Activated naive CD4-positive, alpha-beta T cell (primary cell): ENCODE measurements at places on chromosomes 3 and 15.

DNA sequence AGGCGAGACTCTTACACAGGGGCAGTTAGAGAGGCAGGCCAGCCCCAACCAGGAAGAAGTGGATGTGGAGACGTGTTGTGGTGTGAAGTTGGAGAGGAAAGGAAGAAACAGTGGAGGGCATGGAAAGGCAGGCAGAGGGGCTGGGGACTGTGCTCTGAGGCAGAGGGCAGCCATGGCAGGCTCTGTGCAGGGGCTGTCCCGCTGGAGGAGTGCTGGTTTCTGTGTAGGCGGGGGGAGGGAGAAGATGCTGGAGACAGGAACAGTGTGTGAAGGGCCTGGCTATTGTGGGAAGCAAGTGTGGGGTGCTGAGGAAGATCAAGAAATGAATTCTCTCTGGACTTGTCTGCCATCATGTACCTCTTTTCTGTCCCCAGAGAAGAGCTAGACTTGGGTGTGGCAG is 21.0 kb downstream of the SNAPC5 start:
- no peak for DNase-seq

DNA sequence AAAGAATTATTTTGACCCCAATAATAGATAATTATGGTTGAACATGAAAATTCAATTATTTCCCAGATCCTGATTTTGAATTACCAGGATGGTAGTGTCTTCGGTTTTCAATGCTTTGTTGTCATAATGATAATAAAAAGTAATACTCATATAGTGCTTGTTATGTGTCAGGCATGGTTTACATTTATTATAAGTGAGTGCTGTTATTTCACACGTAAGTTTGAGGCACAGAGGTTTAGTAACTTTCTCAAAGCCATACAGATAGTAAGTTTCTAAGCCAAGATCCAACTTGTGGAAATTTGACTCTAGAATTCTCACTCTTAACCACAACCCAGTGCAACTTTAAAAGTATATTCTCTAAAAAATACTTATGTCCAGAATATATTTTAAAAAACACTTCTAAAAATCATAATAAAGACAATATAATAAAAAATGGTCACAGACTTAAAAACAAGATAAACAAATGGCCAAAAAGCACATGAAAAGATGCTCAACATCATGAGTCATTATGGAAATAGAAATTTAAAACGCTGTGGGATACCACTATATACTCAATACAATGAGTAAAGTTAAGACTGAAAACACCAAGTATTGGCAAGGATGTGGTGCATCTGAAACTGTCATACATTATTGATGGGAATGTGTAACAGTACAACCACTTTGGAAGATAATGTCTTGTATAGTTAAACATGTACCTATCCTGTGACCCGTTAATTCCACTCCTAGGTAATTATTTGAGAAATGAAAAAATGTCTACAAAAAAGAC is 45.2 kb downstream of the SPRED1 start:
- no peak for DNase-seq

GRCh38 chr3:175695251-175695650 is 836.1 kb downstream of the NAALADL2 start:
- DNase-seq: no peak

GRCh38 chr3:70726096-70726938 is 413.9 kb upstream of the MDFIC2 start:
- no peak for DNase-seq

DNA sequence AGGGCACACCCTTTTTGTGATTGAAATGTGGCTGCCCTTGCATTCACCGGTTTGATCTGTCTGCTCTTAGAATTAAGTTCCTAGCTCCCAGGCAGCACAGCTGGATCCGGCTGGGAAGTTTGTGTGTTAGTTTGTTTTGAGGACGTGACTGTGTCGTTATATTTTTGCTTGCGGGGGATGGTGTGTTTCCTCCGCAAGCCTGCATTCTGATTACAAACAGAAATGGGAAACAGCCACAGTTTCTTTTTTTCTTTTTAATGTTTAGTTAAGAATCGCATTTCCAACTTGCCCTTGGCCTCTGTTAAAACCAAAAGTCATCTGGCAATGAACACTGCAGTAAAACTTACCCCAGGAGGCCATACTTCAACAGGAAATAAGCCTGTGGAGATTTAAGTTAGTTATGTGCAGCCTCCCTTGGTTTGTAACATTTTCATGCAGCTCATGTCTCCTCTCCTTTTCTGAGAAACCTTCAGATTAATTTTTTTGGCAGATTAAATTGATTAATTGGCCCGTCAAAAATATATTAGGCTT is 888 bp downstream of the TMOD3 start:
- DNase-seq: no peak

- DNase-seq: no peak
Measured at GRCh38 chr15:58511599-58511987, 79.8 kb downstream of the LIPC start.

DNA sequence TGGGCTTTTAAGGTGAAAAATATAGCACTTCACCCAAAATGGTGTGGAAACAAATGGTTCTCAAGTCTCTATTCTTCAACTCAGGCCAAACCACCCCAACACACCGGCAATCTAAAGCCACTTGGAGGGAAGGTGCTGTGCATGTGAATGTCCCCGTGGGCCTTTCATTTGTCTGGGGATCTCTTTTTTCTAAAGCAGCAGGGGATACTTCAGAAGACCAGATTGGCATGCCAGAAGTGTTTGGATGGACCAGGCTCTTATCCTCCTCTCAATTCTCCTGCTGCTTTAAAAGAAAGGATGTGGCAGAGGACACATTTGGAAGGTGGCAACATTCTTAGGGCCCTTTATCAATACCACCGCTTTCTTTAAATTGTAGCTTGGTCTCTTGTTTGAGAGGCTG is 193.1 kb downstream of the MEIS2 start:
- no peak for DNase-seq

DNA sequence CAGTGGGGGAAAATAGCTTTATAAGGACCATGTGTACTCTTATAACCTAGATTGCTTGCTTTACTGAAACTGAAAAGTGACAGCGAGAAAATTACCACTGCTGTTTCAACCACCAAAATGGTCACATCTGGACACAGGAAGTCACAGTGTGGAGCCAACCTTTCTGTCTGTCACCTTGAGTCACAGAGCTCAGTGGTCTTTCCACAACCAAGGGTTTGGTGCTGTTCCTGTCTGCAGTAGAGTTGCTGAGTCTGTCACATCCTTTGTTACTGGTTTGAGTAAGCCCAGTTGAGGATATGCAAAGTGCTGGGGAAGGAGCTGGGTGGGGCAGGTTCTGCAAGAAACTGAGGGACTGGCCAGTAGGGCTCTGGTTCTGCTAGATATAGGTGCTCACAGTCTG is 139.1 kb upstream of the EIF1B start:
- DNase-seq: no peak

GRCh38 chr15:61075741-61076140 is 153.4 kb downstream of the RORA start:
- DNase-seq: no peak

DNA sequence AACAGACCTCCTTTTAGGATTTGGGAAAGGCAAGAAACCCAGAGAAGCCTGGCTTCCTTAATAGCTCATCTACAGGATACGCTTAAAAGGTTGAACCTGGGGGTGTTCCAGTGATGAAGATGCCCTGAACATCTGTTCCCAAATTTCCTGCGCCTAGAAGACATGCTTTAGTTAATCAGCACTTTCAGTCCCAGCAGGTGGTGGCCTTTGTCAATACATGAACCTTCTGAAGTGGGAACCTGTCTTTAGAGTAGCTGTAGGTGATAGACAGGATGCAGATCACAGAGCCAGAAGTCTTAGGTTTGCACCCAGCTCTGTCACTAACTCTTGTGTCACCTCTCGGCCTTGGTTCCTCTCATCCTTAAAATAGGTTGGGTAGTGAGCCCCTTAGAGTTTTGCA is 149.7 kb upstream of the SYNPR start:
- DNase-seq: no peak

DNA sequence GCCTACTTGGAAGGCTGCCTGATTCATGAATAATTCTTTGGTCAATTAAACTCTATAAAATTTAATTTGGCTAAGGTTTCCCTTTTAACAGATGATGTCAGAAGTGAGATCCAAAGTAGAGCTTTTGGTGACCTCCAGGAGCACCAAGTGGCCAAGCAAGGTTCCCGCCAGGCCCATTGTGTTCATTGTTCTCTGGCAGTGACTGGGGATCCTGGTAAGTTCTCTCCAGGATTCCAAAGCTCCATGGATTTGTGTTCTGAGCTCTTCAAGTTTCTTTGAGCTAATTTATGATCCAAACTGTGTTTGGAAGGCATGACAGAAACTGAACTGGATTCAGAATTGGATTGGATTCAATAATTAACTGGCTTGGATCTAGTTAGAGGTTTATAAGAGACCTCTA is 72.0 kb upstream of the ALDH1L1 start:
- DNase-seq: no peak

DNA sequence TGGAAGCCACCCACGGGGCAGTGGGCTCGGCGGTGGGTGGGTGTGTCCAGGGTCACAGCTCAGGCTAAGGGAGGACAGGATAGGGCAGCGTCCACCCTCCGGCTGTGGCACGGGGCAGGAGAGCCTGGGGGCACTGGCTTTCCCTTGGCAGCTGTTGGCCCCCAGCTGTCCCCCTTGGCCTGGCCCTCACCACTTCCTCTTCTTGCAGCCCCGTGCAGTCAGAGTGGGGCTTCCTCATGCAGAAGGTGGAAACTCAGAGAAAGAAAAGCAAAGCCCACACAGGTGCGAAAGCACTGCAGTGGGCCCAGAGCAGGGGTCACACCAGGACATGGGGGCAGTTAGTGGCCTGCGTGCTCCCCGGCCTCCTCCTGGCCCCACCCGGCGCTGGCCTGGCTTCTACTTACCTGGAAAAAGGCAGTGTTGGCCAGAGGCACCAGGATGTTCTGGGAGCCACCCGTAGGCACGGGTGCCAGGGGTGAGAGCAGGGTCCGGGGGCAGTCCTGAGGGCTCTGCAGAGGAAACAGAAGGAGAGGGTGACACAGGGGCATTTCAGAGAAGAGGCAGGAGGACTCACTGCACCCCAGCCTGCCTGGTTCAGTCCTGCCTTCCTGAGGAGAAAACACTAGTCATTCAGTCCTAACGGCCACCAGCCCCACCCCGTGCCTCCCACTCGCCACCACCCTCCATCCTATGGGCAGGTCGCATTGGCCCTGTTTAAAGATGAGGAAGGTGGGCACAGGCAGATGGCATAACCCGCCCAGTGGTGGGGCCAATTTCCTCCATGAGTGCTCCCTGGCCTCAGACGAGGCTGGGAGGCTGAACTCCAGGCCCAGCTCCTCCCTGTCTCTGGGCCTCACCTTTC is 28.3 kb downstream of the PLXND1 start:
- DNase-seq: no peak

- no peak for DNase-seq
Measured at GRCh38 chr3:74314696-74315095, 299.8 kb downstream of the CNTN3 start.

DNA sequence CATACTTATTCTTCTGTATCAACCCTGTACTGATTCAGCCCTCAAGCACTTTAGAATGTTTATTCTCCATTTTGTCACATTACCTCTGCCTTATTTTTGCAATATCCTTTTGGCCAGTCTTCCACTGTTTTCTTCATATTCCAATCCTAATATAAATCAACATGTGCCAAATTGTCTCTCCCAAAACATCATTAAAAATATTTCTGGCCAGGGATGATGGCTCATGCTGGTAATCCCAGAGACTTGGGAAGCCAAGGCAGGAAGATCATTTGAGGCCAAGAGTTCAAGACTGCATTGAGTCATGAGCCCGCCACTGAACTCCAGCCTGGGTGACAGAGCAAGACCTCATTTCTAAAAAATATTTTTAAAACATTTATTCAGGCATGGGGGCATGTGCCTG is 641.4 kb upstream of the CBLB start:
- no peak for DNase-seq

GRCh38 chr3:13479332-13479581 is 849 bp upstream of the HDAC11 start:
- DNase-seq: peak; percentile 44

GRCh38 chr15:49978121-49978520 is 140.9 kb downstream of the ATP8B4 start:
- no peak for DNase-seq

GRCh38 chr3:127059072-127059471 is 76.2 kb downstream of the PLXNA1 start:
- no peak for DNase-seq

- DNase-seq: no peak
Measured at GRCh38 chr15:69164807-69165636, 4.6 kb downstream of the GLCE start.

GRCh38 chr3:129794311-129795185 is 99.0 kb downstream of the TMCC1 start:
- DNase-seq: no peak

- DNase-seq: no peak
Measured at GRCh38 chr15:78995921-78996893, 51.4 kb upstream of the CTSH start.

DNA sequence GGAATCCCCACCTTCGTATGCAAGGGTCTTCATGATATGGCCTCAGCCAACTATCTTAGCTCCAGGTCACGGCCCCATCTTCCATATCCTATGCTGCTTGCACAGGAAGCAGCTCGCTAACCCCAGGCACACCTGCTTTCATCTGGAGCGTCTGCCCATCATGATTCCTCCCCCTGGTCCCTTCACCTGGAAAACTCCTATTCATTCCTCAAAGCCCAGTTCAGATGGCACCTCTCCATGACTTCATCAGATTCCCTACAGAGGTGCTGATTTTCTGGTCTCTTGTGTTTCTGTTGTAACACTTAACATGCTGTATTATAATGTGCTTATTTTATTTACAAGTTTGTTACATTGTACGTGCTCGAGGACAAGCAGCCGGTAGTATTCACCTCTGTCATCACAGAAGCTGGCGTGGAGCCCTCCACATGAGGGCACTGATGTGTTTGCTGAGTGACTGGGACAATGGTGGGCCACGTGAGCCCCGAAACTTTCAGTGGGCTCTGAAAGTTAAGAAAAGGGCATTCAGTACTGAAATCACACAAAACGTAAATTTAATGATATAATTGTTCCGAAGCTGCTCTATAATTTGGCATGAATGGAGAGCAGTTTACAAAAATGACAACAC is 16.2 kb downstream of the MUC20 start:
- no peak for DNase-seq

GRCh38 chr15:101506491-101506890 is 17.0 kb upstream of the PCSK6 start:
- DNase-seq: no peak

GRCh38 chr3:56775838-56776555 is 25.8 kb downstream of the ARHGEF3 start:
- no peak for DNase-seq
